Cortex of kidney (tissue), 1 donor: ENCODE measurements at places on chromosomes 3 and 15.

DNA sequence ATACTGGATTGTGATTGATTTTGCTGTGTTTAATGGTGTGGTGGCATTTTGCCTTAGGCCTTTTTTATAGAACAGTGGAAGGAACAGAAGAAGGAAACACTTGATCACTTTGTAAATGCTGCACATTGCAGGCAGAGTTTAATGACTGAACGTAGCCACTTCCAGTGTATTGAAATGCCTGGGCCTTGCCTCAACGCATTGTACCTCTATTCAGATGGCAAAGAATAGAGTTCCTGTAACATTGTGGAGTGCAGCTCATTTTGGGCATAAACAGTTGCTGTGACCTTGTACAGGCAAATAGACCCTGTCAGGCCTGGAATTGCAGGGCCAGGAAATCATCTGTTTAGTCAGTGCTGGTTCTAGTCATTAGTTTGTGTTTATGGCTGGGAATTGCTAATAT lies 225.0 kb downstream of the EPHA3 start:
- no peak for DNase-seq

DNA sequence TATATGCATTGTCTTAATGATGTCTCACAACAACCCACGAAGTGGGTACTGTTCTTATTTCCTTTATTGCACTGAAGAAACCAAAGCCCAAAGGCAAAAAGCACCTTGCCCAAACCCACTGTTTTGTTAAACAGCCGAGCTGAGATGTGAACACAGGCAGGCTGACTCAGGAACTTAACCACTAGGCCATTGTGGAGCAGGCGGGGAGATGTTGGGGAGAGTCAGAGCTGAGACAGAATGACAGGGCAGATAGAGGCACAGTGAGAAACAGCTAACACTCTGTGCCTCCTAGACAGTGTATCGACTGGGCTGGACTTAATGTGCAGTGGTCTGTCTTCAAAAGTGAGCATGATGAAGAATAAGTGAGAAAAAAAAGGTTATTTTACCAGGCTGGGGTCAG lies 56.5 kb downstream of the RPLP1 start:
- DNase-seq = no peak

DNA sequence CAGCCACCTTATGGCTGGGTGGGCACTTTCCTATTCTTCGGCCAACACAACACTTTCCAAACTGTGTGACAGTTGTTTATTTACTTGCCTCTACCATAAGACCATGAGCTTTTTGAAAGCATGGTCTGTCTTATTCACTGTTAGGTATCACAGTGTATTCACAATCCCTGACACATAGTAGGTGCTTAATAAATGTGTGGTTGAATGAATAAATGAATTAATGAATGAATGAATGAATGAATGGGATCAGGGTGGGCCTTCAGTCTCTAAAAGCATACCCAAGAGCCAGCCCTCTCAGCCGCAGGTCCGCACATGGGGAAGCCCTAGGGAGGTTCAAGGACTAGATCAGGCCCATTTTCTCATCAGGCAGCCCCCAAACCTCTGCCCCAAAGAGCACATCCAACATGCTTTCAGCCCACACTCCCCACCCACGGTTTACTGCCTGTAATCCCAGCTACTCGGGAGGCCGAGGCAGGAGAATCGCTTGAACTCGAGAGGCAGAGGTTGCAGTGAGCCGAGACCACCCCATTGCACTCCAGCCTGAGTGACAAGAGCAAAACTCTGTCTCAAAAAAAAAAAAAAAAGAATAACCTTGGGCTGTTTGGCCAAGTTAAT lies 95.9 kb downstream of the LIPC start:
- DNase-seq = no peak

- DNase-seq = no peak
These were observed 137.1 kb upstream of the WNT5A start for GRCh38 chr3:55624238-55624637.

GRCh38 chr3:9091486-9092235 lies 128.4 kb upstream of the RAD18 start:
- DNase-seq = no peak

- DNase-seq = no peak
These were observed 54.2 kb upstream of the TMCO5A start for GRCh38 chr15:37880009-37880834.

DNA sequence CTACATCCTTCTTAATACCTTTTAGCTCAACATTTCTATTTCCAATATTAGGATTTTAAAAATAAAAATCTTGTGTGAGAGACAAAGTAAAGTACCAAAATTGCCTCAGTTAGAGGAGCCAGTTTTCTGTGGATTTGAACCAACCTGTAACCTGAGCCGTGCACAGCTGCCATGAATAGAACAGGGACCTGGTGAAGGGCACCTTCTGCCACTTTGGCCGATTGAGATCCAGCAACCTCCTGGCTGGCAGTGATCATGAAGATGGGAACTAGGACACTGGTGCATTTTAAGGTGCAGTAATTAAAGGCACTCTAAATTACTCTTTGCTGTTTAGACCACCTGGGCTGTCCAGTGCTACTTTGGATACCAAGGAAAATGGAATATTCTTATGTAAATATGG lies 34.3 kb upstream of the TRAK1 start:
- DNase-seq = no peak

DNA sequence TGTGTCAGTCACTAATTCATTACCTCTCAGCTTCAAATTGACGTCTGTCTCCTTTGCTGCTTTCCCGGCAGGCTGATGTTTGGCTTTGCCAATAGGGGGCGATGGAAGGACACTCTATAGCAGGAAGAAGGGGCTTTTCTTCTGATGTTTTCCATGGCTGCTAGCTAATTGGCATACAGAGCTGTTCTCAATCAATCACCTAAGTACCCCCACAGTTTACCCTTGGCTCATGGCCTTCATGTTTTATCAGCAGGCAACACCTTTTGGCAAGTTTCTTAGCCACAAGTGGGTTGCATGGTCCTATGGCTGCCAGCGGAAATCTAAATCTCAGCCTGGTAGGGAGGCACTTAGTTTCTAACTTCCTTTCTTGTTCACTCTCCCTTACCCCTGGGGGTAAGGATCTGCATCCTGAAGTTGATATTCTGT lies 45.0 kb downstream of the ESYT3 start:
- no peak for DNase-seq

- DNase-seq = no peak
These were observed 20.5 kb upstream of the DCBLD2 start for GRCh38 chr3:98921957-98922356.

DNA sequence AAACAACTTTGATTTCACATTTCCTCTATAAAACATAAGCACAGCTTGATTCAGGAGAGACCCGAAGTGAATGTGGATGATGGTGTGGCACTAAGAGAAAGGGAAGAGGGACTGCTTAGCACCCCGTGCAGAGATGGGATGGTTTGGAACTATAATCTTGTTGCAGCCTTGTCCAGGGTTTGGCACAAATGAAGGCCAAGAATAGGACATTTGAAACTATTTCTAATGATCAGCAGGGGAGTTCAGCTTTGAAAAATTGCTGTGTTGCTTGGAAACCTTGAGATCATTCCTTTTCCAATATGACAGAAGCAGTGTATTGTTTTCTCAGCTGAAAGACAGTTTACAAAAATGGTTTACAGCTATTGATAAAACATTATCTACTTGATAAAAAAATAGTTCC lies 49.7 kb downstream of the ASB7 start:
- DNase-seq = no peak

DNA sequence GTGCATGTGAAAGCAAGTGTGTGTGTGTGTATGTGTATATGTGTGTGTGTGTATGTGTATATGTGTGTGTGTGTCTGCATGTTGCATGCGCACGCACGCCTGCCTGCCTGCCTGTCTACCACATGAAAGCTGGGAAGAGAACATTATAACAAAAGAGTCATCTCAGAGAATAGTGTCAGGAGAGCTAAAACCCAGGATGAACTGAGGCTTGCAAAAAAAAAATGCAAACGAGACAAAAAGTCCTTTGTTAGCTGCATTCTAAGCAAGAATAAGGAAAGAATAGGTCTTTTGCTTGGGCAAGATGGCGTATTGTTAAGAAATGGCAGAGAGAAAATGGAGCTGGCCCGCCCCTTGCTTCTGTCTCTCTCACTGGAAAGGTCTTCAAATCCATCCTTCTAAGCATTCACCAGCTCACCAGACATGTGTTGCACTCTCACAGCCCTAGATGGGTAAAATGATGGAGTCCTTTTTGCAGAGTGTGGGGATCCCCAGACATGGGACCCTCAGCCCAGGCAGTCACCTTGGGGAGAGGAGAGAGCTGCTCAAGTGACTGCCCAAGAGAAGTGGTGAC lies 16.4 kb downstream of the WNT7A start:
- DNase-seq = no peak

- no peak for DNase-seq
These were observed 105.9 kb upstream of the NEDD4 start for GRCh38 chr15:56099311-56099710.

GRCh38 chr15:90414408-90415028 lies 26.5 kb downstream of the IQGAP1 start:
- no peak for DNase-seq

DNA sequence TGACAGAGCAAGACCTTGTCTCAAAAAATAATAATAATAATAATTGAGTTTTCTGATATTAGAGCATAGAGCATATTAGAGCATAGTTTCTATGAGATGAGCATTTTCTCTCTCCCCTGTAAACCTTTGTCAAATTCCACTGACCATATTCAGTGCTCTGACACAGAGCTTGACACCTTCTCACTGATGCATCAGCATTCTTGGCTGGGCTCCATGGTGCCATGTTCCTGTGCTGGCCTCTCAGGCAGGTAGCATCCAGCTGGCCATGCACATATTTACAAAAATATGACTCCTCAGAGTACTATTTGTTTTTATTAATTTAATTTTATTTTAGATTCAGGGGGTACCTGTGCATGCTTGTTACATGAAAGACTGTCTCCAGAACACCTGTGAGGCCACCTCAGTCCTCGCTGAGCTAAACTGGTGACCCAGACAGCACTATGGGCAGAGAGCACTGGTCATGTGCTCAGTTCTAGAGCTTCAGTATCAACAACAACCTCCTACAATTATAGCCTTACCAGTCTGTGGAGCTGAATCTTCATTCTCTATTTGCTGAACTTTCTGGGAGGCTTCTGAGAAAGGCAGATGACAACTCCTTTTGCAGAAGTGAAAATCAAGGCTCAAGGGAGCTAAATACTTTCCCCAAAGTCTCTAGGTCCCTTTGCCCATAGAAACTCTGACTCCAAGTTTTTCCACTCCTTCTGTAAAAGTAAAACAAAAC lies 21.6 kb upstream of the SLC28A2 start:
- no peak for DNase-seq

GRCh38 chr15:48096355-48096786 lies 24.4 kb upstream of the SLC24A5 start:
- DNase-seq = no peak

- no peak for DNase-seq
These were observed 12.6 kb upstream of the ALAS1 start for GRCh38 chr3:52185311-52185710.

GRCh38 chr3:38116471-38117162 lies 20.3 kb downstream of the ACAA1 start:
- no peak for DNase-seq

DNA sequence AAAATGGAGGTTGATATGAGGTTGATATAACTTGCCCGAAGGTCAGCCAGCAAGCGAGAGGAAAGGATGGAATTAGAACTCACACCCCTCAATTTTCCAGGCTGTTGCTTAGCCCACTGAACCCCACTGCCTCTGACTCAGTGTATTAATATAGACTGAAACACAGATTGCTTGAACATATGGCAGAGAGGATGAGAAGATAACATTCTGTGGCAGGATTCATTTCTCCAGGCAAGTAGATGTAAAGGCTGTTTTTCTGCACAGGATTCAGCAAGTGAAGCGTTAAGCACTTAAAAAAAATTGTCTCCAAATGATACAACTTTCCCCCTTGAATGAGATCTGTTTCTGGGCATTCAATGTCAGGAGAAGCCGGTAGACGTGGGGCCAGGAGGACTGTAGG lies 335.2 kb downstream of the GAP43 start:
- DNase-seq = no peak

DNA sequence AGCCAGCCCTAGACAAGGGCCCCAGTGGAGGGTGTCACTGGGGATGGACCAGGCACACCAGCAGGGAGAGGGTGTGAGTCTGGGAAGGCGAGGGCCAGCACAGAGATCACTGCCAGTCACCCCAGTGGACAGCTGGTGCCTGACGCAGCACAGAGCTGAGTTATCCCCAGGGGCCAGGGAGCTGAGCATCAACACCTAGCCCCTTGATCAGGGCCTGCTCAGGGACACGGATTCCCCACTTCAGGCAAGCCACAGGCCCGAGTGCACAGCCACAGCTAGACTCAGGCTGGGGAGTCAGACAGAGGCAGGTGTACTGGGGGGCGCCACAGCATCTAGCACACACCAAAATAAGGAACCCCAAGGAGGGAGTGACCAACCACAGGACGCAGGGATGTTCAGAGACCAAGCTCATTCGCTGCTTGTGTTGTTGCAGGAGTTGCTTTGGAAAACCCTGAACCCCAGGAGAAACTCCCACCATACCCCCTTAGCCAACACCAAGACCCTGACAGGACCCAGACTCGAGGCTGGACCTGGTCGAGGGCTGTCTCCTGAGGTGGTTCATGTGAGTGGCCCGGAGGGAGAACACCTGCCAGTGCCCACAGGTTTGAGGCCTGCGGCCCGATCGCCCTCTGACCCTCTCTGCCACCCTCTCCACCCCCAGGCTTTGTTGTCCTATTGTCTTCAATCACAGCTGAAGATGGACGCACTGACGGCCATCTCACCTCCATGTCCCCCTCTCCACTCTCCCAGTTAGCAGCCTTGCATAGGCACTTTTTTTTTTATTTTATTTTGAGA lies 146.8 kb downstream of the TPRA1 start:
- no peak for DNase-seq

DNA sequence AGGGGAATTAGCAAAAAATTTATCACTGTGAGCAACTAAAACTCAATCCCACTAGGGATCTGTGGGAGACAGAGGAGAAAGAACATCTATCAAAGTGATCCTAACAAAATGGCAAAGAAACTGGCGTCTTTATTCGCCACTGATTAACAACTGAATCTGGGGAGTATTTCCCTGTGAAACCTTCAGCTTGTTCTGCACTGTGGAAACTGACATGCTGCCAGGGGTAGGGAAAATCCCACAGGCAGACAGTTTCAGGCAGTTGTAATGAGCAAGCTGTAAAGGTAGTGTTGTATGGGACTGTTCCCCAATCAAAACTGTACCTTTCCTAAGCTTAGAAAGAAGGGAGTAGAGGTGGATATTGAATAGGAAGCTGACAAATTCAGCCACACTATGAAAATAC lies 611.7 kb downstream of the VGLL3 start:
- DNase-seq = no peak
